Vagina (tissue), 2 donors: ENCODE measurements at places on chromosomes 1 and 21. TPM values are rescaled to one million over a fixed set of nuclear protein-coding genes. Genes with fewer than 3 reads are reported as not detected.

The HPDL gene
- 2.2 TPM for total RNA-seq

The SELENBP1 gene
- 30.9 TPM for total RNA-seq

The TXLNA gene
- 45.7 TPM for total RNA-seq

The ST6GALNAC5 gene
- 9.6 TPM for total RNA-seq

The CD1D gene
- total RNA-seq = 0.49 TPM

The HORMAD1 gene
- total RNA-seq = 1.2 TPM

The ITLN1 gene
- 1.5 TPM for total RNA-seq

The SLC25A34 gene
- total RNA-seq = 3.2 TPM

The RPE65 gene
- not detected for total RNA-seq

The TMEM234 gene
- total RNA-seq = 8.3 TPM

The RGS21 gene
- not detected for total RNA-seq

- peak overlapping the region; percentile 87 for H3K4me3 ChIP-seq
- peak overlapping the region; percentile 95 for H3K27ac ChIP-seq
- H3K27me3 ChIP-seq = no peaks in the 10 kb centered on the region
- peaks cover 48% of the 10 kb centered on the region for H3K4me1 ChIP-seq
These were observed 1.9 kb downstream of the DHRS3 start for GRCh38 chr1:12615865-12616708.

- DNase-seq = no peak
- no peak overlapping the region for H3K4me3 ChIP-seq
- H3K36me3 ChIP-seq = no peaks in the 10 kb centered on the region
- no peaks in the 10 kb centered on the region for H3K4me1 ChIP-seq
- H3K27ac ChIP-seq = no peak overlapping the region
- no peaks in the 10 kb centered on the region for H3K27me3 ChIP-seq
These were observed 13.4 kb upstream of the ODF2L start for GRCh38 chr1:86409416-86410021.

DNA sequence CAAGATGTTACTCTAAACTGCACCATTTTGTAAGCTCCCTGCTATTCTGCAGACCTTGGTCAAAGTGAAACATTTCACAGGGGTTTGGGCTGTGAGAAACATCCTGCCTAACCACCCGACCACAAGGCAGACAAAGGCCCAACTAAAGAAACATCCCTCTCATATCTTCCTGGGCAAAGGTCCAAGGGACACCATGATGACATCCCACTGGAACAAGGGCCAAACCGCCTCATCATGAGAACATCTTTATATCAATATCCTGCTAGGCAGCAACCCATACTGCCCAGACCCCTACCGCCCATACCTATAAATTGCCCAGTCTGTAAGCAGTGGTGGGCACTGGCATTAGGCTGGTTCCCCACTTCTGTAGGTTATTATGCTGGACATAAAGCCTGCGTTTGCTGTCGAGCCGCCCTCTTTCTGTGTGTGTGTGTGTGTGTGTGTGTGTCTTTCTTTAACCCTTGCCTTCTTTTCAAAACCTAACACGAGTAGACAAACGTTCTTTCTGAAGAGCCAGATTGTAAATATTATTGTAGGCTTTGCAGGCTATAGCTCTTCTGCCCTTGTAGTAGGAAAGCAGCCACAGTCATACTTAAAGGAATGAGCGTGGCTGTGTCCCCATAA, 1.0 kb upstream of the PPIE start:
- DNase-seq = peak; percentile 65
- H3K36me3 ChIP-seq = peaks cover 20% of the 10 kb centered on the region
- no peaks in the 10 kb centered on the region for H3K27me3 ChIP-seq
- no peak overlapping the region for H3K27ac ChIP-seq
- H3K4me1 ChIP-seq = peaks cover 22% of the 10 kb centered on the region
- H3K4me3 ChIP-seq = no peak overlapping the region

- DNase-seq = peak; percentile 1
- peaks cover 18% of the 10 kb centered on the region for H3K4me1 ChIP-seq
- H3K36me3 ChIP-seq = no peaks in the 10 kb centered on the region
- no peak overlapping the region for H3K27ac ChIP-seq
- no peaks in the 10 kb centered on the region for H3K27me3 ChIP-seq
These were observed 61.5 kb downstream of the GNG12 start for GRCh38 chr1:67771749-67772148.

DNA sequence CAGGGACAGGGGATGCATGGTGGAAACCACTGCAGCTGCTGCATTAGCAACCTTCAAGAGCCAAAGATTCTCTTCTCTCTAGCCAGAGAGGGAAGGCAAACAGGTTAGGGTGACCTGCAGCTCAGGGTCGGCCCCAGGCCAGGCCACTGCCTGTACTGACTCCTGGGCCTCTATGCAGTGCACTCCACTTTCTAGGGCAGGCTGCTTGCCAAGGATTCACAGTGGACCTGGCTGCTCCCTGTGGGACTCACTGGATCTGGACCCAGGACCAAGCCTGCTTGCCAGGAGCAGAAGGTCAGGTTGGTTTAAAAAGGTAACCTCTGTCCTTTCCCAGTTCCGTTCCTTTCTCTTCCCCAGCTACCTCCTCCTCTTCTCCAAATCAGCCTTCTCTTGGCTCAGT, 52.4 kb downstream of the HIVEP3 start:
- peaks cover 6% of the 10 kb centered on the region for H3K4me1 ChIP-seq
- no peak overlapping the region for H3K27ac ChIP-seq
- no peak for DNase-seq
- no peaks in the 10 kb centered on the region for H3K27me3 ChIP-seq
- no peak overlapping the region for H3K4me3 ChIP-seq

- H3K36me3 ChIP-seq = no peaks in the 10 kb centered on the region
- no peak overlapping the region for H3K4me3 ChIP-seq
- DNase-seq = no peak
- no peak overlapping the region for H3K27ac ChIP-seq
These were observed 32.6 kb upstream of the MAGOH start for GRCh38 chr1:53270873-53271272.

DNA sequence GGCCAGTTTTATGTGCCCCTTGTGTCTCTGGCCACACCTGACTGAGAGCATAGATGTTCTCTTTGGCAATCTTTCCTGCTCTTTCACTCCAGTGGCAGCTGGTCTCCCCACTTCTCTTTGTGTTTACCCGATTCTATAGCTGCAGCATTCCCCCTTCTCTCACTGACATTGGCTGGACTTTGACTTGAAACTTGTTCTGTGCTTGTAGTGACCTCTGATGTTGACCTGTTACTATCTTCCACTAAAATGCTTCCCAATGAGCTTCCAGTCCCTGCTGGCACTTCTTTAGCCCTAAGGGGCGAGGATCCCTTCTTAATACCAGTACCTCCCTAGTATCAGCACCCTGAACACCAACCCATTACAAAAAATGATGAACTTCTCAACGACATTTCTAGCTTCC, 653.3 kb downstream of the LTN1 start:
- no peaks in the 10 kb centered on the region for H3K36me3 ChIP-seq
- H3K4me3 ChIP-seq = no peak overlapping the region
- no peak overlapping the region for H3K27ac ChIP-seq

GRCh38 chr1:160369087-160369486, 2.2 kb downstream of the NHLH1 start:
- H3K27me3 ChIP-seq = no peaks in the 10 kb centered on the region
- no peaks in the 10 kb centered on the region for H3K4me1 ChIP-seq
- H3K36me3 ChIP-seq = no peaks in the 10 kb centered on the region
- H3K27ac ChIP-seq = no peak overlapping the region
- DNase-seq = no peak
- H3K4me3 ChIP-seq = no peak overlapping the region

GRCh38 chr1:189656628-189657530, 820.8 kb downstream of the BRINP3 start:
- no peaks in the 10 kb centered on the region for H3K27me3 ChIP-seq
- no peak for DNase-seq
- H3K36me3 ChIP-seq = no peaks in the 10 kb centered on the region

GRCh38 chr1:36951761-36952160, 82.6 kb downstream of the GRIK3 start:
- DNase-seq = no peak
- no peak overlapping the region for H3K27ac ChIP-seq
- H3K4me1 ChIP-seq = no peaks in the 10 kb centered on the region
- no peaks in the 10 kb centered on the region for H3K27me3 ChIP-seq

DNA sequence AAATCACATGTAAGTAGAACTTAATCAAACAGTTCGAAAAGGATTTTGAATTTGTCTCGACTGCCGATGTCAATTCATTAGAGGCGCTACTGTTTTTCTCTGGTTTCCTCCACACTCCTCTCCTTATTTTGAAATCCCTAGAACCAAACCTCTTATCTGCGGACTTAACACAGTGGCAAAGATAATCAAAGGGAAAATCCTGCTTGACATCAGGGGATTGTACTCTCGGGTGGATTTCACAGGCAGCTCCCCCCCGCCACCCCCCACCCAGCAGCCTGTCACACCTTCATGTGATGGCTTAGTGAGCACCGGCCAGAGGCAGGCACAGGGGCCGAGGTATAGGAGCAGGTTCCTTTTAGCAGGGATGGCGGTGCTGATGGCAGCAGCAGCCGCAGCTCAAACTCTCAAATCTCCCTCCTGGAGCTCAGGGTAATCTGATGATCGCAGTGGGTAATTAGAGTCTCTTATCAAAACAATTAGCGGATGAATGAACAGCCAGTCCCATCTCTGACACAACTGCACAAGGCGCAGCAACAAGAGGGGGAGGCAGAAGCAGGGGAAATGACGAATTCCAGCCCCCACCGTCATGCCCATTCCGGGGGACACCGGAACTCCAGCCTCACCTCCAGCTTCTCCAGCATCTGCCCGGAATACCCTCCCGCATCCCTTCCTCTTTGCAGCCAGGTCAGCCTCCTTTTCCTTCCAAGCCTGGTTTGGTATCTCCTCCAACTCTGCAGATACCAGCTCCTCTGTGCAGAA, 80.3 kb downstream of the SSBP3 start:
- DNase-seq = no peak
- H3K27ac ChIP-seq = peak overlapping the region; percentile 74
- no peak overlapping the region for H3K4me3 ChIP-seq
- H3K27me3 ChIP-seq = no peaks in the 10 kb centered on the region

DNA sequence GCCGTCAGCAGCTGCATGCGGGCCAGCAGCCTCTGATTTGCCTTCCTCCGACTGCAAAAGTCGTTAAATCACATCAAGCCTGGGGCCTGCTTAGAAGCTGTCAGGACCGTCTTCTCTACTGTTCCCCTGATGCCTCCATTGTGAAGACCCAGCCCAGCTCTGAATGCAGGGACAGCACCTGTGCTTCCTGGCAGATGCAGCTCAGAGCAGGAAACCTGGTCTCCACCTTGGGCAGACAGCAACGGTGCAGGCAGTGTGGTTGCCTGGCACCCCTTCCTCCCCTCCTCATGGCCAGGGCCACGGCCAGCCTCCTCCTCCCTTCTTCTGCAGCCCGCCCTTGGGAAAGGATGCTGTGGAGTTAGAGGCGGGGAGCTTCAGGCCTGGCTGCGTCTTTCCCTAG, 92.3 kb upstream of the COL6A1 start:
- H3K27me3 ChIP-seq = no peaks in the 10 kb centered on the region
- DNase-seq = no peak
- no peaks in the 10 kb centered on the region for H3K36me3 ChIP-seq
- no peak overlapping the region for H3K27ac ChIP-seq
- no peak overlapping the region for H3K4me3 ChIP-seq

DNA sequence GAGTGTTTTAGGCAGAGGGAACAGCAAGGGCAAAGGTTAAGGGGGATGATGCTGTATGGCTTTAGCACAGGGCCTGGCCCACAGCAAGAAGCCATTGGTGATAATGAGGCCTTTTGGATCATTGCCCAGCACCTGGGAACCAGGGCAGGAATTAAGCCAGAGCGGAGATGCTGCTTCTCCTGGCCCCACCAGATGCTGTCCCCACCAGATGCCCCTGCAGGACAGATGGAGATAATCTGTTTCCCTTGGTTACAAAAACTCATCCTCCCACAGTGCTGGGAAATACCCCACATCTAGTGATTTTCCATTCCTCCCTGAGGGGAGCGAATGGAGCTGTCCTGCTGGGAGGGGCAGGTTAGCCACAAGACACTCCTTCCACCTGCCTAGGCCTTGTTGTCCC, 18.8 kb downstream of the OPRD1 start:
- H3K27me3 ChIP-seq = no peaks in the 10 kb centered on the region
- H3K27ac ChIP-seq = no peak overlapping the region
- H3K36me3 ChIP-seq = no peaks in the 10 kb centered on the region
- no peak overlapping the region for H3K4me3 ChIP-seq
- DNase-seq = no peak
- no peaks in the 10 kb centered on the region for H3K4me1 ChIP-seq

DNA sequence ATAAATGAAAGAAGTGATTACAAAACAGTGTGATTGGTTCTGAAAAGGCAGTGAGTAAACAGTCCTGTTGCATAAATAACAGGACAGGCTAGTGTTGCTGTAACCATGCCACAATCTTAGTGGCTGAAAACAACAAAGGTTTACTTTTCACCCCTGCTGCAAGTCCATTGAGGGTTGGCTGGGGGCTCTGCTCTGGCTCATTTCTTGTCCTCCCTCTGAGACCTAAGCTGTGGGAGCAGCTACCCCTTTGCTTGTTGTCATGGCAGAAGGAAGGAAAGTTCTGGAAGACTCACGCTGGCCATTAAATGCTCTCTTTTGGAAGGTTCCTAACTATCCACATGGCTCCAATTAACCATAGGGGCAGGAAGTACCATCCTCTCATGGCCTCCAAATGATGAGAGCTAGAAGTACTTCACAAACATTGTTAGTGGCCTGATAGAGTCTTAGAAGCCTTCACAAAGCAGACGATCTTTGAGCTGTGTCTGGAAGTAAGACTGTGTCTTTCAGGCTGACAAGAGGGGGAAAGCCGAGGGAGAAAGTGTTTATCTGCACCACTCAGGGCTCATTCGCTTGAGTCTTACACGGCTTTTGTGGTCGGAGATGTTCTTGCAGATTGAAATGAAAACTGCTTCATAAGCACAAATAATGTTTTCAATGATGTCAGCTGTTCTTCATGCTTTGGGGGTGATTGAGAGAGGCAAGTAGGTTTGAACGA, 11.9 kb downstream of the RCSD1 start:
- no peaks in the 10 kb centered on the region for H3K36me3 ChIP-seq
- no peak overlapping the region for H3K27ac ChIP-seq
- H3K4me3 ChIP-seq = no peak overlapping the region
- no peaks in the 10 kb centered on the region for H3K4me1 ChIP-seq
- DNase-seq = no peak

DNA sequence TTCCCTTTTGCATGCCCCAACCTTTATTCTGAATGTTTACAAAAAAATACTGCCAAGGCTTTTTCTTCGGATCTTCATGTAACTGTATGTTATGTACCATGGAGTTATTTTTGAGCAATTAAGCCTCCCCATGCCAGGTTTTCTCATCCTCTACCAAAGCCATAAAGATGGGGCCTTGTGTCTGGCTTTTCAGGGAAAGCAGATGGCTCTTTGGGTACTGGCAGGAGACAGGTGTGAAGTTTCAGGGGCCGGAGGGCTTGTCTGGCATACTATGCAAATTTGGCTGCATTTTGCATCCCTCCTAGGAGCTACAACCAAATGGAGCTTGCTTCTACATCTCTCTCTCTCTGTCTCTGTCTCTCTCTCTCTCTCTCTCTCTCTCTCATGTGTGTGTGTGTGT, 28.1 kb upstream of the PLXNA2 start:
- H3K27ac ChIP-seq = no peak overlapping the region
- no peaks in the 10 kb centered on the region for H3K4me1 ChIP-seq
- H3K4me3 ChIP-seq = no peak overlapping the region
- no peak for DNase-seq

GRCh38 chr1:18926315-18927081, 24.1 kb upstream of the ALDH4A1 start:
- no peak overlapping the region for H3K4me3 ChIP-seq
- H3K27me3 ChIP-seq = no peaks in the 10 kb centered on the region
- no peaks in the 10 kb centered on the region for H3K36me3 ChIP-seq
